ENCODE measurements at places on chromosomes 3 and 15.

DNA sequence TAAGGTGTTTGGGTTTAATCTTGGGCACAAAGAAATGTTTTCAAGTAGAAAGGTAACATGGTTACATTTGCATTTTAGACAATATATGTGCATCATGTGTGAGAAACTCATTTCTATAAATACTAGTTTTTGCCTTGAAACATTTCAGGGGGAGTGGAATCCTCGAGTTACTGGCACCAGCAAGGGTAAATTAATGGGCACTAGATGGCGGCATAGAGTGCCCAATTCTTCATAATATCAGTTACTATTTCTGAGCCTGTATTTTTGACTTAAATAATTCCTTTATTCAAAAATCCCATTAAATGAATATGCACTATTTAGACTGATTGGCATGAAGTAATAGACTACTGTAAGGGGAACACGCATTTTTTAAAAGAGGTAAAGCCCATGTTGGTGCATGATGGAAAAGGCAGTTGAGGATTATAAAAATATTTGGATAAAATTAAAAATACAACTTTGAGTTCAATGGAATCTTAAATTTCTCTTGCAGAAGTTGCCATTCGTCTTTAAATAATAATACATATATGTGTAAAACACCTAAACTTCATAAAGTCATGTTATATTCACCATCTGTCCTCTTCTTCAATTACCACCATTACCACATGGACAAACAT, 106.3 kb downstream of the ZBTB20 start:
- peaks cover 29% of the 10 kb centered on the region for H3K4me1 ChIP-seq
- no peak overlapping the region for H3K27ac ChIP-seq
- DNase-seq: peak; percentile 26
- H3K36me3 ChIP-seq: peaks cover 1% of the 10 kb centered on the region
- H3K27me3 ChIP-seq: no peaks in the 10 kb centered on the region

GRCh38 chr3:8712908-8713255, 20.7 kb upstream of the CAV3 start:
- H3K4me1 ChIP-seq: no peaks in the 10 kb centered on the region
- H3K27me3 ChIP-seq: peaks cover 5% of the 10 kb centered on the region
- peaks cover 10% of the 10 kb centered on the region for H3K36me3 ChIP-seq

DNA sequence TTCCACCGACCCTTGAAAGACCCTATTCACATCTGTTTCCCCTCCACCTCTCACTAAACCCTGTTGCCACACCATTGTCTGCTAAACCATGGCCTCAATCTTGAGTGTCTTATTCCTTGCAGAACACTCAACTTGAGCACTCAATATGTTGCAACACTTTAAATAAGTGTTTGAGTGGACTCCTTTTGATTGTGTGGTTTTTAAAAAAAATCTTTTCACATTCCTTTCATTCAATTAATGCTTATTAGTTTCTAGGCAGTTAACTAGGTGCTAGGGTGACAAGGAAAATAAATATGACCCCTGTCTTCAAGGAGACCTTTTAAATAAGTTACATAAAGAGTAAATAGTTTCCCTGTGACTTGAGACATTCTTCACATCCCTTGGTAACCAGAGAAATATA, 13.3 kb upstream of the HHLA2 start:
- DNase-seq: no peak
- no peak overlapping the region for H3K27ac ChIP-seq
- no peaks in the 10 kb centered on the region for H3K27me3 ChIP-seq
- H3K4me3 ChIP-seq: no peak overlapping the region
- H3K36me3 ChIP-seq: peaks cover 16% of the 10 kb centered on the region
- no peaks in the 10 kb centered on the region for H3K4me1 ChIP-seq

DNA sequence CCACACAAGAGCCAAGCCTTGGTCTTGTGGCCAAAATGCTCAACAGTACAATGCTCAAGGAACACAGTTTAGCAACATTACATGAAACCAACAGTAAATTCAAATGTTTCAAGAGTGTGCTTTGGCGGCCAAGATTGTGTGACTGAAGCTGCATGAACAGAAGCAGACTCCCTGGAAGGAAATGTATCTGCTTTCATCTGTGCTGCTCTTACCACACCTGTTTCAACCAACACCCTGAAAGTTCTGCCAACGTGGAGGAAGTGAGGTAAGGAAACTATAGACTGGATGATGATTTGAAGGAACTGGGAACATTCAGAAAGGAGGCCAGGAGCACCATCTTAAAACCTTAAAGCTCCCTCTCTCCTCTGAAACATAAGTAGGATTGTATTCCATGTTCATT, 55.7 kb downstream of the MB21D2 start:
- H3K4me3 ChIP-seq: no peak overlapping the region
- H3K27me3 ChIP-seq: no peaks in the 10 kb centered on the region
- peaks cover 13% of the 10 kb centered on the region for H3K4me1 ChIP-seq

Data from naive thymus-derived CD8-positive, alpha-beta T cell (primary cell).